ENCODE measurements at places on chromosomes 4 and X. TPM values are rescaled to one million over a fixed set of nuclear protein-coding genes. Genes with fewer than 3 reads are reported as not detected.

GRCh38 chr4:8211251-8211650 lies 12.2 kb downstream of the SH3TC1 start:
- H3K27me3 ChIP-seq = no peaks in the 10 kb centered on the region
- H3K4me3 ChIP-seq = no peak overlapping the region
- no peak for DNase-seq

DNA sequence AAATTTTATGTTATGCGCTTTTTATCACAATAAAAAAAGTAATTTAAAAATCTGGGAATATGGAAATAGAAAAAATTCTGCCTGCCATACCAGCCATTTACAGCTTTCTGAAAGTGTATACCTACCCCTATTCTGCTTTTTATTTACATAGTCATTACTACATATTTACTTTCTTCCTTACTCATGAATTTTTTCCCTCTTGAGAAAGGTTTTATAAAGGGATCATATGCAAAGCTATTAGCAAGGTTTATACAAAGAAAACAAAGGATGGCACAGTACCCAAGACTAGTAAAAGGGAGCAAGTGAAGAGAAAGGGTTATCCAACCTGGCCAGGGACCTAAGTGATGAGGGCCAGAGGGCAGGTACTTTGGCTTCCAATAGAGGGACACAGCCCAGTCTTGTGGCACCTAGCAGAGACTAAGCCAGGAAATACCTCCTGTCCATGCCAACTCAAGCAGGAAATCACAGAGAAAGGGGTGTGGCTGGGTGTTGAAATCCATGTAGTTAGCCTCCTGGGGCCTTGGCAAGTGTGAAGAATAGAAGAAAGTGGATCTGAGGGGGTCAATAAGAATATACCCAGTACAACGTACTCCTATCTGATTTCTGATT lies 207.3 kb upstream of the VEGFC start:
- no peak overlapping the region for H3K4me3 ChIP-seq
- no peak overlapping the region for H3K27ac ChIP-seq
- DNase-seq = no peak
- H3K36me3 ChIP-seq = no peaks in the 10 kb centered on the region
- H3K4me1 ChIP-seq = no peaks in the 10 kb centered on the region

DNA sequence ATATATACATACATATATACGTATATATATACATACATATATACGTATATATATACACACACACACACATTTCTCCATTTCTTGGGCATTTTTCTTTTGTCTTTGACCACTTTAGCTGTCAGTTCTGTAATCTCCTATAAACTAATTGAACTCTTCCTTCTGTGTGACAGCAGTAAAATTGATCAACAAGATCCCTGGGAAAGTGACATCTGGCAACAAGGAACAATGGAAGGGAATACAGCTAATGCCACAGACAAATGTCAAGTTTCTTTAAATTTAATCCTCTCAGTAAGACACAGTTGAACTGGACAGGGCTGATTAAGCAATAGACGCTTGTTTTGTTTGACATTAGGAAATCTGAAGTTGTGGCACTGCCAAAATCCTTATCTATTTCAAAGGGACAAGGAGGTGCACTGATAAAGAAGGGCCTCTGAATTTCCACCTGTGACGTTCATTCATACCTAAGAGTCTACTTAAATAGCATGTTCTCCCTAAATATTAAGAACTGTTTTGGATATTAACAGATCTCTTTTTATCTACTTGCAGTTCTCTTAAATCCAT lies 126.9 kb downstream of the RNF150 start:
- no peaks in the 10 kb centered on the region for H3K27me3 ChIP-seq
- H3K4me3 ChIP-seq = no peak overlapping the region
- H3K36me3 ChIP-seq = no peaks in the 10 kb centered on the region
- no peak overlapping the region for H3K27ac ChIP-seq
- no peaks in the 10 kb centered on the region for H3K4me1 ChIP-seq

DNA sequence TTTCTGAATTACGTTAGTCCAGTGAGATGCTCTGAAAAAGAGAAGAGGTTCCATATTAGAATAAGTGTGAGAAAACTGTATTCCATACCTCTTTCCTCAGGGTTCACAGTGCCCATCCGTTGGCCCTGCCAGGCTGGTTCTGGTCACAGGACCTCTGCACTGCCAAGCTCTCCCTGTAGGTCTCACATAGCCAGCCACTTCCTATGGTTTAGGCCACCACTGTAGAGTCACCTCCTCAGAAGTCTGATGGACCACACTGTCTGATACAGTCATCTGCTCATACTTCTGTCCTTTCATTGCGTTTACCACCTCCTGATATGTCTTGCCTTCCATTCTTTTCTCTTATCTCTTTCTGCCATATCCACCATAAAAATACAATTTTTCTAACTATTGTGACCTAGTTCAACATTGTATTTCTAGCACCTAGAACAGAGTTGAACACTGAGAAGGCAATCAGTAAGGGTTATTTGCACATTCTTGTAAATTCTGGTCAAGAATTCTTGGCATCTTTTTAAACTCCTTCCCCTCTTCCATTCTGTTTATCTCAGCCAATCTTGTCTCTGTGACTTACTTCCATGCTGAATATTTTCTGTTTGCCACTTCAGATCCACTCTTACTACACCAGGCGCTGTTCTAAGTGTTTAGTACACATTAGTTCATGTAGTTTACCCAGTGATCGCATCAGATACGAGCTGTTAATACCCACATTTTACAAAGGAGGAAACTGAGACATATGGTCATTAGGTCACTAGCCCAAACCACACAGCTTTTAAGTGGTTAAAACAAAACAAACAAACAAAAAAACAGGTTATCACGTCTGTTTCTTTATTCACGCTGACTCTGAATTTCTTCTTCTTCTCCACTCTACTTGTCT lies 125.6 kb downstream of the CBR4 start:
- peaks cover 15% of the 10 kb centered on the region for H3K27me3 ChIP-seq
- no peak for DNase-seq
- no peaks in the 10 kb centered on the region for H3K4me1 ChIP-seq
- no peaks in the 10 kb centered on the region for H3K36me3 ChIP-seq
- H3K27ac ChIP-seq = no peak overlapping the region

- peaks cover 12% of the 10 kb centered on the region for H3K27me3 ChIP-seq
- H3K4me3 ChIP-seq = no peak overlapping the region
- no peaks in the 10 kb centered on the region for H3K4me1 ChIP-seq
- H3K27ac ChIP-seq = no peak overlapping the region
- no peak for DNase-seq
Measured at GRCh38 chr4:176308441-176308840, 11.3 kb upstream of the SPCS3 start.

DNA sequence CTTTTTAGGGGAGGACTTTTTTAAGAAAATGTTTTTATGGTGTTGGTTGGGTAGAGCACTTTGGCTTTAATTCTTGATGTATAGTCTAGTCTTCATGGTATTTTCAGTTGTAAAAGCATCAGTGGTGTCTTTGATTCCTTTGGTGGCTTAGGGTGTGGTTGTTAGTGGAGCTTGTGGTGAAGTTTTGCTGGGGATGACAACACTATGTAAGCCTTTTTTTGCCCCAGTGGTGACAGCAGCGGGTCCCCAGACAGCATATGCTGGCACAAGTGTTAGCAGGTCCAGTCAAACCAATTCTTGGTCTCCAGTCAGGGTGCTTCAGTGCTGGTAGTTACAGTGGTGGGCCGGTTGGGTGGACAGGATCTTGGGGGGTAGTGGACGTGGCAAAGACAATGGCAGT lies 52.0 kb downstream of the CHIC1 start:
- H3K27ac ChIP-seq = no peak overlapping the region
- DNase-seq = no peak
- peaks cover 5% of the 10 kb centered on the region for H3K4me1 ChIP-seq
- peaks cover 49% of the 10 kb centered on the region for H3K36me3 ChIP-seq

DNA sequence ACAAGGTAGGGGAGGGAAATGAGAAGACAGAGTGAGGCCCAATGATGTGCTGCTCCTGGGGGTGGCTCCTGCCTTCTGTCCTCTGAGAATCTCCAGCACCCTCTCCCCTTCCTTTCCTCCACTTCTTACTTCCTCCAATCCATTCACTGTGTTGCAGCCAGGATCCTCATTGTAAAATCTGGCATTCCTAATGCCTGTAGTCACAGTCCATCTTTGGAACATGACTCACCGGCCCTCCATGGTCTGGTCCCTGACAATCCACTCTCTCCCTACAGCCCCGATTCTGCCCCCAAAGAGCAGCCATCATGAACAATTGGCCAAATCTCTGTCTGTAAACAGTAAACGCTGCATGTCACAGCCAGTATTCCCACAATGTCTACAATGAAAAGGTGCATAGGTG lies 72.9 kb downstream of the CLNK start:
- H3K4me3 ChIP-seq = no peak overlapping the region
- no peak overlapping the region for H3K27ac ChIP-seq
- H3K27me3 ChIP-seq = no peaks in the 10 kb centered on the region
- no peak for DNase-seq

GRCh38 chr4:143273160-143273917 lies 63.3 kb upstream of the GAB1 start:
- no peak overlapping the region for H3K27ac ChIP-seq
- no peak for DNase-seq
- peaks cover under 1% of the 10 kb centered on the region for H3K36me3 ChIP-seq
- no peaks in the 10 kb centered on the region for H3K4me1 ChIP-seq

DNA sequence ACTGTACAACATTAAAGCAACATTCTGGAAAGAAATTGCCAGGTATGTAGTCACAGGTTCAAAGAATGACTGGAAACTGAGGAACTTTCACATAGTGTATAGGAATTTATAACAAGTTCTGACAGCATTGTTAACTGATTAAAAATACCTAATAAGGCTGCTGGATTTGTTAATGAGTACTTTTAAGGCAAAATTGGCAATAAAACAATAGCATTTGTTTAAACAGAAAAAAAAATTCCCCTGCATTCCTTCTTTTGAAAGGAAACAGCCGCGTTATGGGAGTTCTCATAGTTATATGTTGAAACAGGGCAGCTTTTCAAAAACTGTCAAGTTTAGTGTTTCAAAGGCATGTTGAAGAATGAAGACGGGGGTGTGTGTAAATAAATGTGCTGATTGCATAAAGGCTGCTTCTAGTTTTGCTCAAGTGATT lies 282.5 kb upstream of the FAT1 start:
- DNase-seq = no peak
- no peak overlapping the region for H3K4me3 ChIP-seq
- no peaks in the 10 kb centered on the region for H3K27me3 ChIP-seq
- no peaks in the 10 kb centered on the region for H3K36me3 ChIP-seq
- no peaks in the 10 kb centered on the region for H3K4me1 ChIP-seq

DNA sequence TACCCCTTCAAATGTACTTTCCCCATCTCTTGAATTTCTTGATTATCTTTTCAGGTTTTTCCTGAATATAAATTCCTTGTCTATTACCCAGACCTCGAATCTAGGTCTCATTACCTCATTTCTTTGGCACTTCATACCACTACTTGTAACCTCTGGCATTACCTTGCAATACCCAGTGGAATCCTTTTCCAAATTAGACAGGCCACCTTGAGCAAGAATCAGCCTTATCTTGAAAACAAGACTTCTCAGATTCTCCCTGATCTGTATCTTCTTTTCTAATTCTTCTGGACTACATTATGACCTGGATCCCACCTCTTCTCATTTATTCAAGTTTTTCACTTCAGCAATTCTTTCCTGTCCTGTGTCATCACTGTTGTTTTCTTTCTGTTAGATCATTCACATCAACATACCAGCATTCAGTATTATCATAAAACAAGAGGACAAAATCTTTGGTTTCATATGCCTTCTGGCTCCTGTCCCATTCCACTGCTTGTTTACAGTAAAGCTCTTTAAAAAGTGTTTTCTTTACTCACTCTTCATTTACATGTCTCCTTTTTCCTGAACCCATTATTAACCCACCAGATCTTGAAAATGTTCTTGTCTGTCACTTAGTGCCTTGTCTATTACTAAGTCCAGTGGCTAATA lies 275.6 kb upstream of the HS3ST1 start:
- H3K36me3 ChIP-seq = no peaks in the 10 kb centered on the region
- DNase-seq = no peak
- H3K4me3 ChIP-seq = no peak overlapping the region
- no peak overlapping the region for H3K27ac ChIP-seq
- H3K4me1 ChIP-seq = no peaks in the 10 kb centered on the region
- peaks cover 3% of the 10 kb centered on the region for H3K27me3 ChIP-seq

DNA sequence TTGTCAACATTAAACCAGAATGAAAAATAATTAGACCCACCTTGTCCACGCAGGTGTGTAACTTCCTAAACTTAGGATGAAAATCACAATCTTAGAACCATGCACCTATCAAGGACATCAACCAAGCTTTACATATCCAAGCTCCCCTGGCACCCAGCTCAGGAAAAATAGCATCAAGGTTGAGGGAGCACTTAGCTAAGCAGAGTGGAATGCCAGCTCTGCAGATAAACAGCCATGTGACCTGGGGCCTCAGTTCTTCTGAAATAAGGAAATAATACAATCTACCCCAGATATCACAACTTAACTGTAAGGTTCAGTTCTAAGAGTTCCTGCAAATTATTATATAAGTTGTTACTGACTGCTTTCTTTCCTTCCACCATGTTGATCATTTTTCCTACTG lies 64.7 kb downstream of the DHX15 start:
- no peaks in the 10 kb centered on the region for H3K27me3 ChIP-seq
- no peak for DNase-seq
- H3K4me3 ChIP-seq = no peak overlapping the region
- peaks cover 63% of the 10 kb centered on the region for H3K36me3 ChIP-seq
- peaks cover 17% of the 10 kb centered on the region for H3K4me1 ChIP-seq
- H3K27ac ChIP-seq = peak overlapping the region; percentile 24

- no peaks in the 10 kb centered on the region for H3K36me3 ChIP-seq
- no peak for DNase-seq
- H3K27me3 ChIP-seq = no peaks in the 10 kb centered on the region
- H3K27ac ChIP-seq = no peak overlapping the region
Measured at GRCh38 chr4:62342346-62342745, 1142.2 kb downstream of the ADGRL3 start.

GRCh38 chrX:47191806-47192401 lies 1.7 kb upstream of the UBA1 start:
- no peak for DNase-seq
- peak overlapping the region; percentile 91 for H3K4me3 ChIP-seq
- peak overlapping the region; percentile 93 for H3K27ac ChIP-seq
- peaks cover 5% of the 10 kb centered on the region for H3K36me3 ChIP-seq

DNA sequence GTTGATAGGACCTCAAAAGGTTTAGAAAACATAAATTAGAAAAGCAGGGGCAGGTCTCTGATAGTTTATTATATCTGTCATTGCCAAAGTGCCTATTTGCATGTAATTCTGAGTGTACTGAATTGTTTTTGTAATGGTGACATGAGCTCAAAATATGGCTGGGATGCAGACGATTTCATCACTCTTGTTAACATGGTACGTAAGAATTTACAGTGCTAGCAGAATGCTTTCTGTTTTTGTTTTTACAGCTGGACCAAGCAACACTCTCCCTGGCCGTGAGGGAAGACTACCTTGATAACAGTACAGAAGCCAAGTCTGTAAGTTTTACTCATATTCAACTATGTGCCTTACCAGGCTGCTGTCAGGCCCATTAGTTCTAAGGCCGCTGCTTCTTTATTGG lies 58.1 kb downstream of the PHEX start:
- H3K36me3 ChIP-seq = no peaks in the 10 kb centered on the region
- H3K4me3 ChIP-seq = no peak overlapping the region
- no peaks in the 10 kb centered on the region for H3K27me3 ChIP-seq

- no peak overlapping the region for H3K27ac ChIP-seq
- H3K4me3 ChIP-seq = no peak overlapping the region
- H3K27me3 ChIP-seq = peaks cover 3% of the 10 kb centered on the region
- DNase-seq = no peak
- no peaks in the 10 kb centered on the region for H3K4me1 ChIP-seq
Measured at GRCh38 chr4:164606478-164606877, 147.5 kb upstream of the SMIM31 start.

UGT2B15 gene
- not detected for polyA plus RNA-seq

PTPN13 gene
- not detected for polyA plus RNA-seq

MCF2 gene
- not detected for polyA plus RNA-seq

Data from naive thymus-derived CD8-positive, alpha-beta T cell (primary cell).